ENCODE measurements at places on chromosomes 1 and 21. TPM values are rescaled to one million over a fixed set of nuclear protein-coding genes. Genes with fewer than 3 reads are reported as not detected.

The RAB29 gene
- 17.7 TPM for total RNA-seq

The KLHDC9 gene
- 1.4 TPM for total RNA-seq

The LCE1C gene
- total RNA-seq, result not detected

The SH2D5 gene
- total RNA-seq, result 10.4 TPM

The RBM11 gene
- total RNA-seq, result not detected

The INSRR gene
- total RNA-seq, result not detected

The TFAP2E gene
- total RNA-seq, result 6.1 TPM

The CFAP107 gene
- total RNA-seq, result not detected

The LCE3E gene
- not detected for total RNA-seq

The AVPR1B gene
- not detected for total RNA-seq
